Mesendoderm (in vitro differentiated cells): ENCODE measurements at places on chromosomes 1 and 21.

- peak; percentile 34 for DNase-seq
These were observed 4.3 kb upstream of the VWA1 start for GRCh38 chr1:1430992-1431844.

- DNase-seq, result peak; percentile 74
These were observed 38.4 kb downstream of the TAS1R2 start for GRCh38 chr1:18820791-18821641.

GRCh38 chr1:39406533-39407450 is 84.6 kb upstream of the BMP8A start:
- no peak for DNase-seq

DNA sequence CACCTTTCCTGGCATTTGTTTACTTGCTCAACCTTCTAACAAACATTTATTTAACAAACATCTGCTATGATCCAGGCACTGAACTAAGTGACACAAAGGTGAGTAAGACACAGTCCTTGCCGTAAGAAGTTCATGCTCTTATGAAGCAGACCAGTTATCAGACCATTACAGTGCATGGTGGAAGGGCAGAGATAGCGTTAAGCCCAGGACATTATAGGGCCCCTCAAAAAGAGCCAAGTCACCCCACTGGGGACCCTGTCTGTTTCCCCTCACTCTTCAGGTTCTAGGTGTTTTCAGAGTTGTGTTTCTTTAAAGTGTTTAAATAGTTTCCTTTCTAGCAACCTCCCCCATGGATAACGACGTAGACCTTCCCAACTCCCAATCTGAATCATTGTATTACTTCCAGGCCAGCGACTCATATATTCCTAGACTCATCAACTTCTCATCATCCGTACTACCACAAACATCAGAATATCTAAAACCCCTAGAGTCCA is 39.3 kb downstream of the TCP10L start:
- DNase-seq, result no peak

GRCh38 chr1:88272216-88272615 is 411.9 kb upstream of the PKN2 start:
- DNase-seq, result no peak

GRCh38 chr1:58905628-58906221 is 121.9 kb upstream of the JUN start:
- no peak for DNase-seq

DNA sequence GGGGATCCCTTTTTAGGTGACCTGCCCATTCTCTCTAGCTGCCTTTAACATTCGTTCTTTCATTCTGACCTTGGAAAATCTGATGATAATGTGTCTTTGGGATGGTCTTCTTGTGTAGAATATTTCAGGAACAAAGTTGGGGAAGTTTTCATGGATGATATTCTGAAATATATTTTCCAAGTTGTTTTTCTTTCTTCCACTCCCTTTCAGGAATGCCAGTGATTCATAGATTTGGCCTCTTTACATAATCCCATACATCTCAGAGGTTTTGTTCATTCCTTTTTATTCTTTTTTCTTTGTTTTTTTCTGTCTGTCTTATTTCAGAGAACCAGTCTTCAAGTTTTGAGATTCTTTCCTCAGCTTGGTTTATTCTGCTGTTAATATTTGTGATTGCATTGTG is 13.9 kb upstream of the SCMH1 start:
- no peak for DNase-seq

DNA sequence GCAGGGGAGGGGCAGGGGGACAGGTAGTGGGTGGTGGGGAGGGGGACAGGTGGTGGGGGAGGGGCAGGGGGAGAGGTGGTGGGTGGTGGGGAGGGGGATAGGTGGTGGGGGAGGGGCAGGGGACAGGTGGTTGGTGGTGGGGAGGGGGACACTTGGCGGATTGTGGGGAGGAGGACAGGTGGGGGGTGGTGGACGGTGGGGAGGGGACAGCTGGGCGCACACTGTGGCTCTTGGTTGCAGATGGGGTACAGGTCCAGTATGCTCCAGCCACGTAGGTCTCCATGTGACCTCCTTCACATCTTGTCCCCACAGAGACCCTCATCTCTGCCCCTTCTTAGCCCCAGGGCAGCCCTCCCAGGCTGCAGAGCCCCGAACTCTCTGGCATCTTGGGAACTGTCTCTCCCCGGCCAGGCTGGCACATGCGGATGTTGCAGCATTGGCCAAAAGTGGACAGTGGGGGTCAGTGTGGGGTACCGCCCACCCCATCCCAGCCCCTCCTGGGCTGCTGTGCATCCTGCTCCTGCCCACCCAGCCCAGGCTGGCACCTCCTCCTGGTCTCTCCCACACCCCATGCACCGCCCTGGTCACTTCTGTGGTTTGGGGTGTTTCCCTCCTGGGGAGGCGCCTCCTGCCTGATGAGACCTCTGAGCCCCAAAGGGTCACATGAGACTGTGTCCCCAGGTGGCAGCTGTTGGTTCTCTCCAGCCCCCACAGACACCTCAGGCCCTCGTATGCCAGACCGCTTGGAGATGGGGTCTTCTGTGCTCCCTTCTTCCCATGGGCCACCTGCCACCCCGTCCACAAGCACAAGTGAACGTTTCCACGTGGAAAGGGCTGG is 7.6 kb upstream of the SLC19A1 start:
- DNase-seq, result no peak

GRCh38 chr1:20603504-20604464 is 14.9 kb downstream of the CDA start:
- no peak for DNase-seq

DNA sequence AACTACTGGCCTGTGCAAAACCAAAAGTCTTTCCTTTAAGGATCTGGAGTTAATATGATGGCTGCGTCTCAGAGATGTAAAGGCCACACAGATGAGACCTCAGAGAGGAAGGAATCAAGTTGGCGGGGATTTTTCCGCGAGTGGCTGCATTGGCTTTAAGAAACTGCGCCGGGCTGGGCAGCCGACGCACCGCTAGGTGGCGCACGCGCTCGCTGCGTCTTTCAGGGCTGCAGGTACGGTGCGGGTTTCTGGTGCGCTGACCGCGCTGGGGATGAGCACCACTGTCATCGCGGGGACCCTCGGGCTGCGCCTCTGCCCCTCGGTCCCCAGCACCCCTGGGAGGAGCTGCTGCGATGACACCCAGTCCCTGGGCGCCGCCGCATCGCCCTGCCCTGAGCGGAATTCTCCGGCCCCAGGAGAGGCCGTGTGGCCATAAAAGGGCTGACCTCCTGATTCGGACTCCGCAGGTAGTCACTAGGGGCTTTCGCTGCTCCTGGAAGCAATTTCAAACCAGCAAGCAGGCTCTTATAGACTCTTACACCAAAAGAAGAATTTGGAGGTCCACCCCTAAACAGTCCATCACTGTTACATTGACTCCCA is 241.0 kb downstream of the KCNJ6 start:
- peak; percentile 73 for DNase-seq

GRCh38 chr1:6490181-6491080 is 1.0 kb downstream of the PLEKHG5 start:
- peak; percentile 93 for DNase-seq

- DNase-seq, result no peak
These were observed 3.9 kb downstream of the ARHGEF2 start for GRCh38 chr1:155974208-155975115.

- no peak for DNase-seq
These were observed 14.6 kb upstream of the UMODL1 start for GRCh38 chr21:42056468-42056867.

DNA sequence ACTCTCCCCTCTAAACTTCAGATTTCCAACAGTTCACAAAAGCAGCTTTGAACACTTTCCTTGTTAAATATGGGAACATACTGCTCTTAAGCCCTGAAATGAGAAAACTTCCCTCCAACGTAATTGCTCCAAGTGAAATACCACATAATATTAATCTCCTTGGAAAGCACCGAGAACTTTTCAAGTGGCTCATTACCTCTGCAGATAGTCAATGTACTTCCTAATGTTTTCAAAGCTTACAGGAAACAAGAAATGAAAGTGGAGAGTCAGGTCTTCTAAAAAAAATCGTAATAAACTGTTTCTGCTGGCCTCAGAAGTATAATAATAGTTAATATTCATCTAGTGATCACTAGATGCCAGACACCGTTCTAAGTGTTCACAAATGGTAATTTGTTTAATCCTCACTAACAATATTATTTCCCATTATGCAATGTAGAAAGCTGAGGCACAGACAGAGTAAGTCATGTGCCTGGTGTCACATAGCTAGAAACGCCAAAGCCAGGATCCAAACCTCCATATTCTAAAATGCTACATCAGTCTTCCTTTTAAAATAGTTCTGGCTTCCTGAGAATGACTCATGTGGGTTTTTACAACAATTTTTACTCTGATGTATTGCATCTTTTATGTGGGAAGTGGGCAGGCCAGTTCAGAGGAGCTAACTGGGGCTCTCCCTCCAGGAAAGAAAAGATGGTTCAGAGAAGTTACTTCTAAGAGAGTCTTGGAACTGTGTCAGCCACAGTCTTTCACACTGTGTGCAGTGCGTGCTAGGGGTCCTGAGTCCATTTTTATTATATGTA is 177.2 kb downstream of the PLPPR4 start:
- DNase-seq, result no peak

- DNase-seq, result no peak
These were observed 16.2 kb downstream of the HAX1 start for GRCh38 chr1:154288661-154289060.

GRCh38 chr21:25107708-25108107 is 499.6 kb downstream of the MRPL39 start:
- peak; percentile 88 for DNase-seq

DNA sequence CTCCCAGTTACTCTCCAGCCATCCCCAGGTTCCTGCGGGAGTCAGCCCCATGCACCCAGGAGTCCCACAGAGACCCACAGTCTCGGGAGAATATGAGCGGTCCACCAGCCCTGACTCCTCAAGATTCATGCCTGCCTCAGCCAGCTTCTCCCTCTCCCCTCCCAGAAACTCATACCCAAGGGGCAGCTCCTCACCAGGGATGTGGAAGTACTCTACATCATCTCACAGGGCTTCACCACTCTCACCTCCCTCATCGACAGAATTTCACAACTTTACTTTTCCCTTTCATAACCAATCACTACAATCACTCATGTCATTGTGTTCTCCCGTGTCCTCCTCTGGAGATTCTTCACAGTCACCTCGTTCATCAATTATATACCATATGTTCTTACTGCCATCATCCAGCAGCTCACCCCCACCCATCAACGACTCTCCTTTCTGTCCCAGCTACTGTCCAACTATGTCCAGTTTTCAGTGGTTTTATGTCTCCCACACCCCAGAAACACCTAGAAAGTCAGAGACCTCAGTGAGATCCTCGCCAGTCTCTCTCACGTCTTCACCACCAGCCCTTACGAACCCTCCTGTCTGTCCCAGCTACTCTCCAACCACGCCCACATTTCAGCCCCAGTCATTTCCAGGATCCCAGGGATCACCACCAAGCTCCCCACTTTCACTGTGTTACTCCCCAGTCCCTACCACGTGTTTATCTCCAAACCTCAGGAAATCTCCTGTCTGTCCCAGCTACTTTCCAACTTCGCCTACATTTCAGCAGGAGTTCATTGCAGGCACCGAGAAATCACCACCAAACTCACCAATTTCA is 1530.1 kb upstream of the TPTE start:
- DNase-seq, result no peak

DNA sequence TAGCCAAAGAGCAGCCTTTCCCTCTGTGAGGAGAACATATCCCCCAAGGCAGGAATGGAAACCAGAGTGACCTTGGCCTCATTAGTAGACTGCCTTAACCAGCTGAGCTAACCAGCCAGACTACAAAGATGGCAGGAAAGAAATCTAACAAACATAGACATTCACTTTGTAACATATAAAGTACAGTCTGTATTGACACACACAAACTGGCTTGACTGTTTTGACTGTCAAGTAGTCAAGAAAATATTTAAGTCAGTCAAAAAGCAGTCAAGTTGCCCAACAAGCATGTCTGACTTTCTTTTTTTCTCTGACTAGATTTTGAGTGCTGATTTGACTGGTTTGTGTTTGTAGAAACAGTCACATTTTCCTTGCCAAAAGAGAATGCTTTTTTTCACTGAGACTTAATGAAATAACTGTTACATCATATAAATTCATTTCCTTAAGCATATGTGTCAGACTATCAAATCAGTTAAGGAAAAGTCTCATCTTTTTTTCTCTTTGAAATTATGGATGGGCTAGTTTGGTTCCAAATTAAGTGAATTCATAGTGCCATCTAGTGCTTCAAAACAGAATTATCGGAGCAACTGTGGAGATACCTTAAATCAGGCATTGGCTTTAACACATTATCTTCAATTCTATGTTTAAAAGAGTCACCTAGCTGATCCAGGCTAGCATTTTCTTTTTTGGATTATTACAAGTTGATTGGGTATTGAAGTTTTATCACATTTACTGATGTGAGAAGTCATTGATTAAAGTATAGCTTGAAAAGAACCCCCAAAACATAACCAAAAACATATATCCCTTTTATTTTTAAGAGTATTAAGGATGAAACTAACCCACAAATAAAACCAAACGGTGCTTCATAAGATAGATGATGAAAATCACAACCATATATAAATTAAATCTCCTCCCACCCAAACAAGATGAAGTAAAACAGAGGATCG is 75.0 kb downstream of the ATP6V1G3 start:
- peak; percentile 56 for DNase-seq

DNA sequence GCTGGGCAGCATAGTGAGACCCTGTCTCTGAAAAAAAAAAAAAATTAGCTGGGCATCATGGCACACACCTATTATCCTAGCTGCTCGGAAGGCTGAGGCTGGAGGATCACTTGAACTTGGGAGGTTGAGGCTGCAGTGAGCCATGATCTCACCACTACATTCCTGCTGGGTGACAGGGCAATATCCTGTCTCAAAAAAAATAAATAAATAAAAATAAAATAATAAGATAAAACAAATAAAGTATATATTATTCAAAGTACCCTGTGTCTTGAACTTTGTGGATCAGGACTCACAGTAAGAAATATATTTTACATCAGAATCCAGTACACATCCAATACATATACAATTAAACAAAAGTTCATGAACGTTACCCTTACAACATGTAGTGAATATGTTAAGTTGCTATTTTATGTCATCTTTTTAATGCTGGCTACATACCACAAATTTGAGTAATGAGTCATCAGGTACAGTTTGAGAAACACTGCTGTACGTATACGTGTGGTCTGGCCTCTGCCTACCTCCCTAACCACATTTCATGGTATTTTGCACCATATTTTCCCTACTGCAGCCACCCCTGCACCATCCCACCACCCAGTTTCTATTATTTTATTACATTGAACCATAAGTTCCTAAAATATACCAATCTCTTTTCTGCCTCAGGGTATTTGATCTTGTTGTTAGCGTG is 4.4 kb downstream of the NME7 start:
- no peak for DNase-seq

GRCh38 chr1:182189535-182190066 is 128.1 kb upstream of the ZNF648 start:
- peak; percentile 7 for DNase-seq

- no peak for DNase-seq
These were observed 30.5 kb downstream of the ENO1 start for GRCh38 chr1:8847990-8848389.

- DNase-seq, result no peak
These were observed 176.1 kb downstream of the CLIC6 start for GRCh38 chr21:34844924-34845238.

GRCh38 chr1:54361342-54361741 is 44.9 kb downstream of the SSBP3 start:
- DNase-seq, result peak; percentile 60

GRCh38 chr1:211182746-211183145 is 48.8 kb upstream of the KCNH1 start:
- no peak for DNase-seq

- no peak for DNase-seq
These were observed 19.2 kb upstream of the VASH2 start for GRCh38 chr1:212930986-212931678.
